Stimulated activated CD8-positive, alpha-beta memory T cell treated with anti-CD3 and anti-CD28 coated beads, Interleukin-15, amount 100 ng/mL, for 48 hours (primary cell): ENCODE measurements at places on chromosomes 11 and 22.
A peak's percentile ranks its signal among the peaks of the same experiment; 100 is the strongest.

DNA sequence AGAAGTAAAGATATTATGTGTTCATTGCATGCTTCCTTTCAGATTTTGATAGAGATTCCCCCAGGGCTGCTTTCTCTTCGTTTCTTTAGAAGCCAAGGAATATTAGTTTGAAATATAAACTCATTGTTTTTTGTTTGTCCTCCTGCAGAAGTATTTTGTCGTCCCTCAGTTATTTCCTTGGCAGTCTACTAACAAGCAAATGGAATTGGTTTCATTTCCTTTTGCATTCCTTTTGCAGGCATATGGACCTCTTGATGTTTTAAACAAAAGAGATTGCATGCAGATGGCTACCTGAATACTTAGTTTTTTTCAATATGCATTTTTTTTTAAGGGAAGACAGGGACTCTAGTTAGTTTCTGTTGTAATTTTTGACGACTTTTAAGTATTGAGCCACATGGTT lies 62.2 kb downstream of the BCL2L13 start:
- no peak for DNase-seq

DNA sequence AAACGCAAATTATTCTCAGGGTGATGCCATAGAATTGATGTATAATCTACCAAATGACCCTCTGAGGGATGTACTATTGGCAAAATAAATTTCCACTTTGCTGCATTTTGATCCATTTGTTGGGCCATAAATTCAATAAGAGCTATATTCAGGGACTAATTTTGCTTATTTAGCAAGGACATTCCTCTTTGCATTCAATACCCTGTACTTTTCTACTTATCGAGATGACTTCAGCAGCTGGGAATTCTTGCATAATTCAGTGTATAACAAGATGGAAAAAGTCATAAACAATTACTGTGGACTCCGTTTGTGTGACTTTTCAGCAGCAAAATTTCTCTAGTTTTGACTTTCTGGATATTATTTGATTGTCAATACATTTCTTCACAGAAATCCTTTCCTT lies 744.7 kb upstream of the CCDC179 start:
- DNase-seq, result no peak

- no peak for DNase-seq
These were observed 235.3 kb upstream of the SORL1-AS1 start for GRCh38 chr11:121688055-121688491.

GRCh38 chr11:66604155-66604554 lies 11.2 kb downstream of the CCS start:
- no peak for DNase-seq

- DNase-seq, result peak; percentile 34
These were observed 8.2 kb downstream of the PDGFB start for GRCh38 chr22:39236321-39237317.

- no peak for DNase-seq
These were observed 411 bp downstream of the SIGIRR start for GRCh38 chr11:414318-414857.

GRCh38 chr11:47980088-47980906 lies at the start of gene PTPRJ:
TSS of gene PTPRJ (plus strand) at chr11:47980559. CDS start at chr11:47980913, 354 bp downstream.
- DNase-seq, result peak; percentile 47

DNA sequence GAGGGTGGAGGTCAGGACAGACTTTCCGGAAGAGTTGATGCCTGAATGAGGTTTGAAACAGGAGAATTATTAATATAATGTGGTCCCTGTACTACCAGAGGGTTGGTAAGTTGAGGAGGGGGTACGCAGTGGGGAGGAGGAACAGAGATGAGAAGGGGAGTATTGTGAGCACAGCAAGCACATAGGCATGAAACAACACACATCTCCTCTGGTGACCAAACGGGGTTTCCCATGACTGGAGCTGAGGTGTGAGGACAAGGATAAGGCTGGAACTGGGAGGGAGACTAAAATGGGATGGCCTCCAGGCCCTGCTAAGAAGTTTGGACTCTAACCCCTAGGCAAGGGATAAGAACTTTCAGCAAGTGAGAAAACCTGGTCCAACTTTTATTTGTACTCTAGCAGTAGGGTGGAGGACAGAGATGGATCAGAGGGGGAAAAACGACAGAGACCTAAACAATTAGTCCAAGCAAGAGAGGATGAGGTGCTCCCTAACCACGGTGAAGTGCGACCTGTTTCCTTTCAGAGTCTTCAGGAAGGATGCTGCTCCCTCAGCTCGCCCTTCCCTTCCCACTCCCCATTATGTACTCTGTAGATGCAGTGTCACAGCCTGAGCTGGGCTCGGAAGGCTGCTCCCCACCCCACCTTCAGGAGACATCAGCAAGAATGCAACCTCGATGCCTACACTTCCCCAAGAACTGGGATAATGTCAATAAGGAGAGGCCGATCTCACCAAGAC lies 59.2 kb downstream of the BTG4 start:
- DNase-seq, result no peak

DNA sequence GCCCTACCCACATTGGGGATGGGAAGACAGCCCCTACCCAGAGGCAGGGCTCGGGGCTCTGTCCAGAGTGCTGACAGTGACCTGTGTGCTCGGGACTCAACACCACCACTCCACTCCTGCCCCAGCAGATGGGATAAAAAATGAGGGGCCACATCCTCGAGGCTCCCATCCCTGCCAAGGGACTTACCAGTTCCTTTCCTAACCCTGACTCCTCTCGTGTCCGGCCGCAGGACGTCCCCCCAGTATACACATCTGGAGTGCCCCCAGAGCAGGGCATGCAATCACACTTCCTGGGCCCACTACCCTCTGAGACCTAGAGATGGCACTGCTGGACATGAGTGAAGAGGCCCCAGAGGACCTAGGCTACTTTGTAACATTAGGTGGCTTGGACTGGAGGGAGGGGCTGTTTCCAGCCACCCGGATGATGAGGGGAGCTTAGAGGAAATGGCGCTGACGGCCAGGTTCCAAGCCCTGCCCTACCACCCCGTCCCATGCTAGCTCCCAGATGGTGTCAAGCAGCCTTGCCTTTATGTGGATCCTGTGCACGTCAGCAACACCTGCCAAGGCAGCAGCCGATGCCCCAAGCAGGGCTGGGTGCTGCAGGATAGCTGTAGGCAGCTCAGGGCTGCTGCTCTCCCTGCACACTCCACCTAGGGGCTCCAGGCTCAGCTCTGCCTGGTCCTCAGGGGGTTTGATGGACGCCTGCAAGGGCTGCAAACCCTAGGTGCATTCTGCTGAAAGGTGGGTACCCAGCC lies 86.6 kb downstream of the DGCR2 start:
- no peak for DNase-seq

GRCh38 chr11:134686460-134687061 lies 274.5 kb upstream of the B3GAT1 start:
- no peak for DNase-seq
